ENCODE measurements at places on chromosomes 16 and 17.

GRCh38 chr17:32828822-32829221, 48.1 kb downstream of the MYO1D start:
- DNase-seq: no peak

GRCh38 chr17:50238601-50239280, 35.5 kb upstream of the TMEM92 start:
- DNase-seq: peak; percentile 10

DNA sequence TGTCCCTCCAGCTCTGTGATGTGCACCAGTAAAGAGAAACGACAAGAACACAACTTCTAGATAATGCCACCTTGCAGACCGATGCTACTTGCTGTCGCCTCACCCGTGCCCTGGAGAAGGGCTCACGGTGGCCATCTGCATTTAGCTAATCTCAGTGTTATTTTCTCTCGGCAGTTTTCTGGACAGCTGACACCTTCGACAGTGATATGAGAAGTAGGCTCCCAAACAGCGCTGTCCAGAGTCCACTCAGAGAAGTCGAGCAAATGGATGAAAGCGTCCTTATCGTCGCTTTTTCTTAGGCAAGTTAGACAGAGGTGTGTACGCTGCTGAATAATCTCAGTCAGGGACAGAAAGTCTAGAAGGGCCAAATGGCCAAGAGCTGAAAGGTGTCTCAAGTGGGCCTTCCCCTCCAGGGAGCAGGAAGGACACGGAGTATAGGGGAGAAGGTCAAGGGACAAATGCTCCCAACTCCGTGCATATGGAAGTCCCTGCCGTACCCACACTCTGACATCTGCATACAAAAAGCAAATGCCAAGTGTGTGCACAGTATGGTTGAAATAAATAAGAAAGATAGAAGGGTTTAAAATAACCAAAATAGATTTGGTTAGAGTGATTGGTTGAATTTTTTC, 42.4 kb upstream of the MYOCD start:
- DNase-seq: no peak

DNA sequence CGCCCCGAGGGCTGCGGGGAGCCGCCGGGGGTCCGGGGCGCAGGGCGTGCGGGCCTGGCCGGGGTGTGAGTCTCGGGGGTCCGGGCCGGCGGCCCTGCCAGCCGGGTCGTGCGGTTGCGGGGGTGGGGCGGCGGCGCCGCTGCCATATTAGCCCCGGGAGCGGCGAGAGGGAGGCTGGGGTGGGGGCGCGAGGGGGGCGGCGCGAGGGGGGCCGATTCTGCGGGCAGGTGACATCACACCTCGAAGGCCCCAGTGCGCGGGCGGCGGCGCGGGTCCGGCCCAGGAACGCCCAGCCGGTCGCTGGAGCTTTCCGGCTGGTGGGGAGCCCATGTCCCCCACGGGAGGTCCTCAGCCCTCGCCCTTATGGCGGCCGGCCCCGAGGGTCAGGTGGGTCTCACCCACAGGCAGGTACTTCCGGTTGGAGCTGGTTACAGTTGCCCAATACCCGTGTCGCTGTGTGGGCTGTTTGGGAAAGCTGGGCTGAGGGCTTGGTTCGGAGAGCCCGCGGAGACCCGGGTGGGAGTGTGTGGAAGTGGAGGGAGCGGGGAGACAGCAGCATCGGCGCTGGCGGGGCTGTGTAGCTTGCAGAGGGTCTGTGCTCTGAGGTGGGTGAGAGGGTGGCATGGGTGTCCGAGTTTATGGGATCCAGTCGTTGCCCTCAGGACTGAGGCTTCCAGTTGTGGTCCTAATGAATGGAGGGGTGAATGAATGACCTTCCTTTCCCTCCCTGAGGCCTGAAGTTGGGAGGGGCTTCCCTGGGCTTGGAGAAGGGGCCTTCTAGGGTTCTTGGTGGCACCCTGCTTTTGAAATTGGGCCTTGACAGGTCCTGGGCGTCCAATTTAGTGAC, 804 bp downstream of the ATP6V0C start:
- DNase-seq: peak; percentile 46

DNA sequence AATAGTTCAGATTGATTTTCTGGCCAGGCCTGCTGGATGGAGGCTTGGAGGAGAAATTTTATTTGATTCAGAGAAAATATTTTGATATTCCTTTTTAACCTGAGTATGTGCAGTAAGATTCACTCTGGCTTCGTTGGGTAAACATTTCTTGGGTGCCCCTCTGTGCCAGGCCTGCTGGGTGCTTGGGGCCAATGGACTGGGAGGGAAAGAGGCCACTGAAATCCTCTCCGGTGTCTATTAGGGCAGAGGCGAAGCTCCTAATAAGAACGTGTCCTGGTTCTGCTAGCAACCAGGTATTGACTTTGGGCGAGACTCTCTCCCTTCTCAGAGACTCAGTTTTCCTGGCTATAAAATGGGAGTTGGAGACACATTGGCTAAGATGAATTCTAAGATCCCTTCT, 122.5 kb downstream of the CYLD start:
- DNase-seq: no peak

- peak; percentile 93 for DNase-seq
Measured at GRCh38 chr16:11105038-11105903, 150.7 kb downstream of the SOCS1 start.

- no peak for DNase-seq
Measured at GRCh38 chr16:54901606-54902005, 29.1 kb upstream of the IRX5 start.

DNA sequence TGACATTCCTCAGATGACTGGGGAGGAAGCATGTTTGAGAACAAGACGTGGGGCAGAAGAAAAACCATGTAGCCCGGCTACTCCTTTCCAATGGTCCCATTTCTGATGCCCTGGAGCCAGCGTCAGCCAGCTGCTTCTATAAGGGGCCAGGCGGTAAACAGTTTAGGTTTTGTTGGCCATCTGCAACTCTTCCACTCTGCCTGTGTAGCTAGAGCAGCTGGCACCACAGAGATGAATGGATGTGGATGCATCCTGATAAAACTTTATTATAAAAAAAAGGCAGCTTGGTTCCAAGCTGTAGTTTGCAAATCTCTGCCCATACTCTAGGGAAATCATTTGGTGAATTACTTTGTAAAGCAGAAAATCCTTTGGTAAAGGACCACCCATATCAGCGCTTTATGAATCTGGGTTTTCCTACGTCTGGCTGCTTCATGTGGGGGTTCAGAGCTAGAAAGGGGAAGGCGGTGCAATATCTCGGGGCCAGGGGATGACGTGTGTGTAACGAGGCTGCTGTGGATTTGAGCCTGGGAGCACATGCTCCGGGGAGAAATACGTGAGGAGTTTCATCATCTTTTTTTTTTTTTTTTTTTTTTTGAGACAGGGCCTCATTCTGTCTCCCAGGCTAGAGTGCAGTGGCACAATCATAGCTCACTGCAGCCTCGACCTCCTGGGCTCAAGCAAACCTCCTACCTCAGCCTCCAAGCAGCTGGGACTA, 3.4 kb upstream of the SRL start:
- no peak for DNase-seq

DNA sequence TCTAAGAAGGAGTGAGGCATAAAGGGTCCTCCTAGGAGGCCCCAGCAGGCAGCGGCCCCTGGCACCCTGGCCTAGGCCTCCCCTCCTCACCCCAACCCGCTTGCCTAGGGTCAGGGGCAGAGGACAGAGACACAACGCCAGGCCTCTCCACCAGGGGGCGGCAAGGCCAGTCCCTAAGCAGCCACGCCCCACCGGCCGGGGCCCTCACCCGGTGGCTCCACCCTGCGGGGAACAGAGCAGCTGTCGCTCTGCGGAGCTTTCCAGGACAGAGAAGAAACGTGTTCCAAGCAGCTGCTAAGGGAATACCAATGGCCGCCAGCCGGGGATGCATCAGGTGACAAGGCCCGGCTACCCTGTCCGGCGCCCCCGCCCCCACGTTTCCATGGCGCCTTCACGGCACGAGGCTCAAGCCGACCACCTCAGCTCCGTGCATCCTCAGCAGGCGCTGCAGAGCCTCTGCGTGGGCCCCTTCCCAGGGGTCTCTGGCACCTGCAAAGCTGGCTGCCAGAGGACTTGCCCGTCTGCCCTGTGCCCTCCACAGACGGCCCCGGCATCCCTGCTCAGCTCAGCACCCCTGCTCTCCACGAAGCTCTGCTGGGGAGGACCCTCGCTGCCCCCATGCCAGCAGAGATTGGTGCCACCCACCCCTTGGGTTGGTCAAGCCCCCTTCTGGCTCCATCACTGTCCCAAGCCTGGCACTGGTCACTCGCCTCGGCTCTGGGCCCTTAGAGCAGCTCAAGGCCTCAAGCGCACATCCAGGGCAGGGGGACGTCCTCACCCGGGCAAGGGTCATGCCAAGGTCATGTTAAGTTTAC, 5.6 kb downstream of the ZNF598 start:
- DNase-seq: peak; percentile 87

GRCh38 chr17:851924-852323, 69.8 kb downstream of the MRM3 start:
- DNase-seq: no peak

All from common myeloid progenitor, CD34-positive (primary cell).